ENCODE measurements at places on chromosomes 7 and 10.

DNA sequence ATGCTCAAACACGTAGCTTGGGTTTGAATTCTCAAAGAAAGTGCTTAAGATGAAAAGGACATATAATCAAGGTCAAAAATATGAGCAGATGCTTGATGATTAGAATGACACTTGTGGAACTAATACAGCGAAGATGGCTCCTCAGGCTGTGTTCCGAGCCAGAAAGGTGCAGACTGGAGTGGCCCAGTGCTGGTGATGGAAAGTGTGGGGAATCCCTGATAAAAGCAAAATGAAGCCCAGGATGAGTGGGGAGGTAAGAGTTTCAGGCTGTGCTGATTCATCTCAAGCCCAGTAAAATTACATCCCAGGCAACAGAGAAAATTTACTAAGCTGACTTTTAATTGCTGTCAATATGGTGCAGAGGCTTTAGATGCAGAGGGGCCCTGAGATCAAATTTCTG lies 77.8 kb upstream of the IKZF1 start:
- no peak for DNase-seq

DNA sequence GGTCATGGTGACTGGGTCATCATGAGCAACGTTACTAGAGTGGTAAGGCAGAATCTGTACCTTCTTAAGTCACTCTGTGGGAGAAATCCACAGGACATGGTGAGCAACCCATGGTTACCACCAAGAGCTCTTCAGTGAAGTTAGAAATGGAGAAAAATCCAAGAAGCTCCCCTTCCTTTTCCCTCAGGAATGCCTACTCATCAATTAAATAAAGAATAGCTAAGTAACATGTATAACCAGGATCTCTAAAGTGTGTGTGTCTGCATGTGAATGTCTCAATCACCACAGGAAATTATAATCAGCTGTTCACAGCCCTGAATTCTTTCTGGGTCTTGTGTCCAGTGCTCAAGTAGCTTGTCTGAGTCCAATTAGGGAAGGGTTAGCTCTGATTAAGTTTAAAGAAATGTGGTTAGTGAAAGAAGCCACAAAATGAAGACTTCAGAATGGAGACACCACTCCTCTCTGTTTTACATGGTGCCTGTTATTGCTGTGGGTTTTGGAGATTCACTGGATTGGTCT lies 73.2 kb downstream of the SEM1 start:
- no peak for DNase-seq

DNA sequence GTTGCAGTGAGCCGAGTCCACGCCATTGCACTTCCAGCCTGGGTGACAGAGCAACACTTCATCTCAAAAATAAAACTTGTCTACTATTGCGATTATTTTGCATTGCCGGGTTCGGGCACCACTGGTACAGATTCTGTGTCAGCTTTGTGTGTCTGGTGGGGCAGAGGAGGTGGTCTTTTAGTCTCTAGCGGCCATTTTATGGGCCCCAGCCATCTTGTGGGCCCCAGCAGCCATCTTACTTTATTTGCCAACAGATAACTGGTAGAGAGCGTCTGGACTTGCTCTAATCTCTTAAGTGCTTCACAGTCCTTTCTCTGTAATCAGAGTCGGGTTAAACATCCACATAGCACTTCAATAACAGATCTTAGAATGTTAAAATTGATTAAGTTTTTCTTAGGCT lies 4.9 kb downstream of the BUD23 start:
- DNase-seq, result no peak

DNA sequence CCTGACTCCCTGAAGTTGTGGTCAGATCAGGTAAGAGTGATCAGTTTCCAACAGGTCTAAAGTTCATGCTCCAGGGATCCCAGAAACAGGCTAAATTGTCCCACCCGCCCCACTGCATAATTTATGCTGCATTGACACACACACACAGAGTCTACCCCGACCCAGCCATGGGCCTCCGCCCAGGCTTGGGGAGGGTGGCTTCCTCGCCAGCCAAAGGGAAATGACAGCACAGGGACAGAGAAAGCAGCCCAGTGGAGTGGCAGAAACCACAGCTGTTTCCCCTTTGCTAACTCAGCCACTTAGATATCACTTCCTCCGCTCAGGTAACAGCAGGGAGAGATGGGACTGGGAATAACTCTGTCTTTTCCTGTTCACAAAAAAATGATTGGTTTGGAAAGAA lies 9.4 kb downstream of the SH3PXD2A start:
- no peak for DNase-seq

DNA sequence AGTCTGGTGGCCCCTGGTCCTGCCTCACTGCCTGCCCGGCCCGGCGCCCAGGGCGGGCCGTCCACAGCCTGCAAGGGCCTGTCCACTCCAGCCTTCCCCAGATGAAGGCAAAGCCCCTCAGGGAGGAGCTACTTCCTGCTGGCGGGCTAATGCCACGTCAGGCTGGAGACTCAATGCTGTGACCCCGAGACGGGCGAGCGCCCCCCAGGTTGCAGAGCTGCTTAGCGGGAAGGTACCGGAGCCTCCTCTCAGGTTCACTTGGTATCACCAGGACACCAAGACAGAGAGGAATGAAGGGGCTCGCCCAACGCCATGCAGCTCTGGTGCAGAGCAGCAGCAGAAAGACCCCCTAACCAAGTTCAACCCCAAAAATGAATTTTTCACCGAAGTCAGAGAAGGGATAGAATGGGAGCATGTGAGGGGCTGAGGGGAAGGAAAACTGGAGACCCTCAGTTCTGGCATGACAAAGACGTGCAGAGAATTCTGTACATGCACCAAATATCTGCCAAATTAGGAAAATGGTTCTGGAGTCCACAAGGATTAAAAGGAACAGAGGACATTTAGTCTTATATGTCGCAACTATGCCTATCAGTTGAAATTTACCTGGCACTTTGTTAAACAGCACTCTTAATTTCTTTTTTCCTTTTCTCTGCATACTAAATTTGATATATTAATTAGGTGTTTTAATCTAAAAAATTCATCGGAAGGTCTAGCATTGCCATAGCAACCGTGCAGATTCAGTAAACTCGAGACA lies 2.8 kb downstream of the STK32C start:
- no peak for DNase-seq

GRCh38 chr7:12683678-12684585 lies 3.5 kb upstream of the ARL4A start:
- DNase-seq, result peak; percentile 4

DNA sequence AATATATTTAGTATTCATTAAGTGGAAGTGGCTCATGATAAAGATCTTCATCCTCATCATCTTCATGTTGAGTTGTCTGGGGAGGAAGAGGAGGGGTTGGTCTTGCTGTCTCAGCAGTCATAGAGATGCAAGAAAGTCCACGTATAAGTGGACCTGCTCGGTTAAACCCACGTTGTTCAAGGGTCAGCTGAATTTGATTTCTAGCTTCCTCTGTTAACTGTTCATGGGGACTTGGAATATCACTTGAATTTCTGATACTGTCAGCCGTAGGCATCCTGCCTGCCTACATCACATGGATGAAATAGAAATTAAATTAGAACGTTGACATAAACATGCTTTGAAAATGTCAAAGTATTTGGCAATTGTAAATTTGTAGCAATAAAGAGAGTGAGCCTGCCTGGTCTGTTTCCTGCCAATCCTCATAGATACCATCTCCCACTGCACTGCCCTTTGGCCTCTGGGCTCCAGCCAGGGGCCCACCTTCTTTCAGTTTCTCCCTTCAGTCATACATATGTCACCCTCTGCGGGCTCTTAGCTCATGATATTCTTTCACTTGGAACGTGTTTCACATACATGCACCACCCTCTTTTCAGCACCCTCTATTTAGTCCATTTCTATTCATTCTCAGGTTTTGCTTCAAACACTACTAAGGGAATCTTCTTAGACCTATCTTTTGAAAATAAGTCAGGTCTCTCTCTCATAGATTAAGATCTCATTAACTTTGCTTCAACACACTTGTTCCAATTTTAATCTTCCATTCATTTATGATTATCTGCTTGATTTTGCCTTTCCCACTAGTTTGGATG lies 376.3 kb downstream of the IPMK start:
- no peak for DNase-seq

GRCh38 chr7:66206119-66206933 lies 1.2 kb downstream of the TPST1 start:
- DNase-seq, result no peak

- DNase-seq, result peak; percentile 54
Observed at GRCh38 chr7:157693521-157694375, 356.9 kb downstream of the DNAJB6 start.

DNA sequence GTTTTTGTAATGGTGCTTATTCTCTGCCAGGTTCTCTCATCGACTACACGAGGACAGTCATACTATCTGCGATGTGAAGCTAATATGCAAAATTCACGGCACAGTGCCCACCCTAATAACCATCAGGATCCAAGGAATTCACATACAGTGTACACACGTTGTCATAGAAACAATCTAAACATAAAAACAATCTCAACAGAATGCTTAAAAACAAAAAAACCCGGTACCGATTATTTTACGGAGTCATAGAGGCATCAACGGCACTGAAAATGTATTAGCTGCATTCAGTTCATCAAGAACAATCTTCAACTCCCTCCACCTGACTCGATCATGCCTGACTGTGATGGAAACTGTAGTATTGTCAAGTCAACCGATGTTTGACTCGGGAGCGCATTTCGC lies 628 bp downstream of the MRPS33 start:
- no peak for DNase-seq

- DNase-seq, result no peak
Observed at GRCh38 chr10:15344876-15345285, 26.2 kb downstream of the FAM171A1 start.

DNA sequence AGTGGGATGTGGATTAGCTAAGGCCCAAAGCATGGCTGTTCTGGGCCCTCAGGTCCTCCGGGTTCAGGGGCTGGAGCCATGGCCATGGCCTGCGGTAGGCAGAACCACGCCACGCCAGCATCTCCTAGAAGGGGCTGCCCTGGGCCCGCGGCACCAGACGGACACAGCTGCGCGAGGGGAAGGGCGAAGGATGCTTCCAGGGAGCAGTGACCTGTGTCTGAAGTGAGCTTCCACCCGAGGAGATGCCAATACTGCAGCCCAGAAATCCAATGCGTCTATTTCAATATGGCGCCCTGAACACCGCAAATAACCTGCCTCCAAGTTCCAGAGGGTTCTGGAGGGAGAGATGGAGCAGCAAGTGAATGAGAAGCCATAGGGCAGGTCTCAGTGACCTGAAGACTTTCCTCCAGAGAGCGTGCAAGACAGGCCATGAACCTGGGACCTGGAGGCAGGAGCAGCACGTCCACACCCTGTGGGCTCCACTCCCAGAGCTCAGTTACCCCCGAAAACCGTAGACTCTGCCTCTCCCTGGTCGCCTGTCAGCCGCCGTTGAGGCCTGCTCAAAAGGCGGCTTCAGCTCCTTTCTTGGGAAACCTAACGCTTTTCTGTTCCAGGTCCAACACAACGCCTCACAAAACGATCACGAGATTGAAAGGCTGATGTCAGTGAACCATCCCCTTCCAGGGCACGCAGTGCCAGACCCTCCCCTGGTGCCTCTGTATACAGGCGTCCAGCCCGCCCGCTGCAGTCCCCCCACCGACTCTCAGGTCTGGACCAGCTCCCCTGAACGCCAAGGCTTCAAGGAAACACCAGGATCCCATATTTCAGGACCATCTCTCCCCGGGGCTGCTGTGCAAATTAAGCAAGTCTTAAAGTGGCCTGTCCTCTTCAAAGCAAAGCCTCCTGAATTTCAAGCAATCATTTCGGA lies 37.4 kb downstream of the AMZ1 start:
- no peak for DNase-seq

DNA sequence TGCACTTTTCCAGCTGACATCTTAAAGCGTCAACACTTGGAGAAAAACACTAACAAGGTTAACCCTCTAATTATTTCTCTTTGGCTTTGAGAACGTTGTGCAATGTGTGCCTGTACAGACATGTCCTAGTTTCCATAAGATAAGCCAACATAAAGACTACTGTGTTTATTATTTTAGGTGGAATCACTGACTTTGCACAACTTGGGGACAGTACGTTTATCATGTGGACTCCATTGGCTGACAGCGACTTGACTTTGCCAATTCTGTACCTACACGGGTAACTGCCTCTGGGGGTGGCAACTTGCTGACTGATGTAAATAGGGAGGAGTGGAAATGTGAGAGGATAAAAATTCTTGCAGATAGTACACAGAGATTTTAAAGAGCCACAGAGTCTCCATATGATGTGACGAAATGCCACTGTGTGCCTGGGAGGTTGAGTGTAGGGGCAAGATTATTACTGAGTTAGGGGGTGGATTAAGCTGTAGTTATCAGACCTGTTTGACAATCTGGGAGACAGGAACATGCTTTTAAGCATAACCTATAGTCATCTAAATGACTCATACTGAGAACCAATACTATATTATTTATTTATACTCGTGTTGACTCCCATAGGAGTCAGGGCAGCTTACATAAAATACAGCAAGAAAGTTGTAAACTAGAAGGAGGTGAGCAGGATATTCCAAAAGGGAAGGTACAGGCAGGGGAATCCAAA lies 21.0 kb downstream of the SLC13A4 start:
- no peak for DNase-seq

DNA sequence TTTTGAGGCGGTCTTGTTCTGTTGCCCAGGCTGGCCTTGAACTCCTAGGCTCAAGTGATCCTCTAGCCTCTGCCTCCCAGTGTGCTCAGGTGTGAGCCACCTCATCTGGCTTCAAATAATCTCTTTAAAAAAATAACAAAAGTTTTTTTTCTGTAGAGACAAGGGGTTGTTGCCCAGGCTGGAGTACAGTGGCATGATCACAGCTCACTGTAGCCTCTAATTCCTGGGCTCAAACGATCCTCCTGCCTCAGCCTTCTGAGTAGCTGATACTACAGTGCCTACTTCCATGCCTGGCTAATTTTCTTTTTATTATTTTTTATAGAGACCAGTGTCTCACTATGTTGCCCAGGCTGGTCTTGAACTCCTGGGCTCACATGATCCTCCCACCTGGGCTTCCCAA lies 11.7 kb downstream of the FOXK1 start:
- no peak for DNase-seq

GRCh38 chr7:98352621-98353020 lies 48.3 kb downstream of the BAIAP2L1 start:
- no peak for DNase-seq

DNA sequence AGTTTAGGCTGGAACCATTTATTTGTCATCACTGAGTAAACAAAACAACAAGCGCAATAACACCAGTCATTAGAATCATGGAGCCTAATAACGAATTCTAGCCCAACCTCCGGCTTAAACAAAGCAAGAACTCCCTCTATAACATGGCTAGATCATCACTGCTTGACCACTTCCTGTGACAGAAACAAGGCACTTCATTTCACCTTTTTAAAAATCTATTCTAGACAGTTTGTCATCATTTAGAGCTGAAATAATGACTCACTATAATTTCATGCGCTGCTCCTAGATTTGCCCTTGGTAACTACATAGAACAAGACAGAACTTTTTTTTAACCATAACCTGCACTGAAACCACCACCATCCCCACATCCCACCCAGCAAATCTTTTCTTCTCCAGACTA lies 81.3 kb downstream of the OSBPL3 start:
- no peak for DNase-seq

Measured in right kidney (tissue), 9 donors.